H1 (cell line): ENCODE measurements at places on chromosomes 3 and 15. TPM values are rescaled to one million over a fixed set of nuclear protein-coding genes. Genes with fewer than 3 reads are reported as not detected.

DNA sequence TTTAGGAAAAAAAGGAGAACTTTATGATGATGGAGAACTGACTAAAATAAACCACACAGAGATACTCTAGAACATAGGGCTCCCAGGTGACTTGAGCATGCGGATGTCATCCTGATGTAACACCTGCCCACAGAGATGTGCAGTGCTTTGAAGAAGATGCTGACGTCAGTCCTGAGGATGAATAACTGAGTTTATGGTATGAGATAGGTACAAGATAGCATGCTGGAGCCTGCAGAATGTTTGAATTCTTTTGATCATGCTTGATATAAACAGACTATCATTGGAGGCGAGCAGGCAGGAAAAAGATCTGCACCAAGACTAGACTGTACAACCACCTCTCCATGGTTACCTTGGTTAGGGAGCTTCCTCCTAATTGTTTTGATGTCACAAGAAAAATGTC is 12.4 kb downstream of the CCR4 start:
- DNase-seq: no peak

- no peak for DNase-seq
These were observed 148.4 kb upstream of the ATP11B start for GRCh38 chr3:182644790-182645433.

- DNase-seq: no peak
These were observed 4.4 kb upstream of the VHL start for GRCh38 chr3:10137178-10137577.

GRCh38 chr15:66007663-66008262 is 138.5 kb downstream of the RAB11A start:
- DNase-seq: no peak

DNA sequence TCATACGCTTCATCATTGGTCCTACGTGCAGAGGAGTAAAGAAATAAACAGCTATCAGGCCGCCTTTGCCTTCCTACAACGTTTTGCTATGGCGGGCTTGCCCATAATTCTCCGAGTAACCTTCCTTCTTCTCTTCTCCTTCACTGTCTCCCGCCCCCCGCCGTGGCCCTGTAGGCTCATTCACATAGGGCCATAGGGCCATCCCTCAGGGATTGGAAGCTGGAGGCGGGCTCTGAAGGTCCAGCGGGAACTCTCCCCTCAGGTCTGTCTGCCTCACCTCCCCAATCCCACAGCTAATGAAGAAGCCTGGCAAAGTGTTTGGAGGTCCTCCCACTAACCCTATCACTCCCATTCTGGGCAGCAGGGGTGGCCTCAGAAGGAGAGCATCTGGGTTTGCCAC is 43.6 kb downstream of the SEMA5B start:
- peak; percentile 70 for DNase-seq

DNA sequence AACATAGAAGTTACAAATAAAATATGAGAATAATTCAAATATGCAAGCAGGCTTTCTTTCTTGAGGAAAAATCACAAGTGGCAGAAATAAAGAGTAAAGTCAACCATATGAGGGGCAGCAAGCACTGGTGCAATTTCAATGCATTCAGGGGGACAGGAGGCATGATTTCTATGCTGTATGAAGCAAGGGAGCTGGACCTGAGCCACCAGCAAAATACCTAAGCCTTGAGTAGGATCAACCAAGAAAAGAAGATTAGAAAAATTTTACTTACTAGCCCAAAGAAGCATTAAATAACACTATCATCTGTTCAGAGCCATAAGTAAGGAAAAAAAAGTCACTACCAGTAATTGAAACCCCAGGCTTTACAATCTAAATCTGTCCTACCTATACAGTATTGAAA is 6.3 kb downstream of the ADGRG7 start:
- DNase-seq: no peak

DNA sequence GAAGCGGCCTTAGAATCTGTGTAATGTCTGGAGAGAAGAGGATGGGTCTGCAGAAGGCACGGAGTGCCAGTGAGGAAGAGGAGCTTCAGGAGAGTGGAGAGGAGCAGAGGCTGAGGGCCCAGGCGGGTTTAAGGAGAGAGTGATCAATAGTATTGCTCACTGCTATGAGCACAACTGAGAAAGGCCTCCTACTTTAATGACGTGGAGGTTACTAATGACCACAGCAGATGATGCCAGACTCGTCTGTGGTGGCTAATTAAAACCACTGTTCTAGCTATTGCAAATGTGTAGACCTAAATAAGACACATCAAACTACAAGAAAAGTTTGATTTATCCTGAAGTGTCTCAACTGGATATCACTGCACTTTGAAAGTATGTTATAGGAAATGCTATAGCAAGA is 33.2 kb downstream of the MTMR10 start:
- no peak for DNase-seq

DNA sequence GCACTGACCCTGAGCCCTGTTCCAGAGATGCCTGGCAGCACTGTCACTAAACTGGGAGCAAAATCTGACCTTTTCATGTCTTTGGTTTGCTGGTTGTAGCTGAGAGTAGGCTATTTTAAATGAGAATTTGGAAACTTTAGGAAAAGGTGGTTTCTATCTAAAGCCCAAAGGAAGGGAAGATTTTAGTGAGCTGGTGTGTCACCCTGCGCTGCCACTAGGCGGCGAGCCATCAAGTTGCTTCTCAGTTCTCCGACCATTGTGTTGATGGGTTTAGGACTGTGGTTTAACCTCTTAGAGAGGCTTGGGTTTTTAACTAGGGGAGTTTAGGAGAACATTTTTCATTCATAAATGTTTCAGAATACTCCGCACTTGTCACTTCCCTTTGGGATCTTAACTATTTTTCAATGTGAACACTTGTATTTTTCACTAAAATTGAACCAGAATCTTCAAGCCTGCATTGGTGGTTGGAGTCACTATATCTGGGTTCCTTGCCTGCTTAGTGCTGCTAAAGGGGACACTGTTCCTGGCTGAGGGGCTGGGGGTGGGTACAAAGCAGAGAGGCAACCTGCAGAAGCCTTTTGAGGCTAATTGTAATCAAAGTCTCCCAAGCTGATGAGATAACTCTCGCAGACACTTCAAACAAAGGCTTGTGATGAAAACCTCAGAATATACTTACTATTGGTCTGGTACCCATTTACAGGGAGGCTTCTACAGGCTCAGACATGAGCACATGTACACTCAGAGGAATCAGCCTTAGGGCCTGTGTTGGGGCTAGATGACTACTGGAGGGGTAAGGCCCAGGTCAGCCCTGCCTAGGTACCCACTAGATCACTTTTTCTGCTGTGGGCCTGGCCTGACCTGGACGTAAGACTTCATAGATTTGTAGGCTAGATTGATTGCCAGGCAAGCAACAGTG is 16.8 kb downstream of the EXOSC7 start:
- no peak for DNase-seq

DNA sequence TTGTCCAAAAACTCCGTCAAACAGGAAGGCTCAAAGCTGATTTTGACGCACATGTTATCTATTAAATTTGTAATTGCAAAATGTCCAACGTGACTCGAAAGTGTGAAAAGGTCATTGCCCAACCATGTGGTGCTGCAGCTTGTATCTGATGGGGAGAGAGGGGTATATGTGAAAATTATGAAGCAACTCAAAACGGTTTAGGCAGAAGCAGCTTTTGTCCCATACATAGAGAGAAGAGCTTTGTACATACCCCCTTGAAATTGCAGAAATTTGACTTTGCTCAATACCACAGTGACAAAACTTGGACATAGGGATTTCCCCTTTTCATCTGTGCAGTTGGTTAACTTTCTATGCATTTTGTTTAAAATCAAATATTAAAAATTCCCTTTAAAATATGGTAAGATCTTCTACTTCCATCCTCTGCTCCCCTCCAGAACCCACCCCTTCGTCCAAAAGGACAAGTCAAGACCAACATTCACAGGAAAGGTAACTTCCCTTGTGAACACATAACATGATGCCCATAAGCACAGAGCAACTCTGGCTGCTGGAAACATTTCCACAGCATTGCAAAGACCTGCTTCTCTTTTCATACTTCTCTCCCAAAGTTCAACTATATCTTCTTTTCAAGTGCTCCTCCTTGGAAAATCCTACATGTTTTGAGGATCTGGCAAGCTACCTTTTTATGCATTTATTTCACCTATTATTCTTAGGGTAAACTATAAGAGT is 253.7 kb upstream of the THBS1 start:
- no peak for DNase-seq

DNA sequence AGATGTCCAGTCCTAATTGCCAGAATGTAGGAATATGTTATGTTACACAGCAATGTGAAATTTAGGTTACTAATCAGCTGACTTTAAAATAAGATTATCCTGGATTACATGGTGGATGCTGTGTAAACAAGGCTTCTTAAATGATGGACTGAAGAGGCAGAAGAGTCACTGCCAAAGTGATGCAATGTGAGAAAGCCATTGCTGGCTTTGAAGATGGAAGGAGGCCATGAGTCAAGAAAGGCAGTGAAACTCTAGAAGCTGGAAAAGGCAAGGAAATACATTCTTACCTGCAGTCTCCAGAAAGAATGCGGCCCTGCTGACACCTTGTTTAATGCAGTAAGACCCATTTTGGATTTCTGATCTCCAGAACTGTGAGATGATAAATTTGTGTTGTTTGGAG is 179.1 kb upstream of the ZPLD1 start:
- DNase-seq: no peak

DNA sequence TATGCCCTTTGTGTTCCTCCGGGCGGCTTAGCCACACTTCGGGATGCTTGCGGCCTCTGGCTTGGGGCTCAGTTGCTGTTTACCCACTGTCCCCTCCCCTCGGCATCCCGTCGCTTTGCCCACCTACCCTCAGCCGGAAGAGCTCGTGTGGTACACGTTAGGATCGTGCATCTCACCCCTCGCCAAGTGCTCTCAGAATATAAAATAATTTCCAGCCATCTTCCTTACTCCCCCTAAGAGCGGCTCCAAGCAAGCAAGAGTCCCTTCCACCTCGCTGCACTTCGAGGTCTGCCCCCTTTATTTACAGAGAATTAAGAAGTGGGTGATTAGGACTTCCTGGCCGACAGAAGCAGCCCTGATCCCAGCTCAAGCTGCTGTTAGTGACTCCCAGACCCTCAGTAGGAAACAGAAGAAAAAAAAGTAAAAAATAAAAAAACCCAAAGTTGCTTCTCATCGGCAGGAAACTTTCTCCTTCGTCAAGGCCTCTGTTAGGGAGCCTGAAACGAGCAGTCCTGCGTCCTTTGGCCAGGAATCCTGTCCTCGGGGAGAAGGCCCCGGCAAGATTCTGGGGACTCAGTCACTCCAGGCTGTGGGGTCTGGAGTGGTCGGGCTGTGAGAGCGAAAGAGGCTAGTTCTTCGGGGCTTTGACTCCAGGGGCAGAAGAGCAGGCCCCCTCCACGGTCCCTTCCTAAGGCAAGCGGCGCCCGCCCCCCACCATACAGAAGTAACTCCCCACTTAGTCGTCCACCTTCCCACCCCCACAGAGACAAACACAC is 3.0 kb downstream of the MEIS2 start:
- no peak for DNase-seq

DNA sequence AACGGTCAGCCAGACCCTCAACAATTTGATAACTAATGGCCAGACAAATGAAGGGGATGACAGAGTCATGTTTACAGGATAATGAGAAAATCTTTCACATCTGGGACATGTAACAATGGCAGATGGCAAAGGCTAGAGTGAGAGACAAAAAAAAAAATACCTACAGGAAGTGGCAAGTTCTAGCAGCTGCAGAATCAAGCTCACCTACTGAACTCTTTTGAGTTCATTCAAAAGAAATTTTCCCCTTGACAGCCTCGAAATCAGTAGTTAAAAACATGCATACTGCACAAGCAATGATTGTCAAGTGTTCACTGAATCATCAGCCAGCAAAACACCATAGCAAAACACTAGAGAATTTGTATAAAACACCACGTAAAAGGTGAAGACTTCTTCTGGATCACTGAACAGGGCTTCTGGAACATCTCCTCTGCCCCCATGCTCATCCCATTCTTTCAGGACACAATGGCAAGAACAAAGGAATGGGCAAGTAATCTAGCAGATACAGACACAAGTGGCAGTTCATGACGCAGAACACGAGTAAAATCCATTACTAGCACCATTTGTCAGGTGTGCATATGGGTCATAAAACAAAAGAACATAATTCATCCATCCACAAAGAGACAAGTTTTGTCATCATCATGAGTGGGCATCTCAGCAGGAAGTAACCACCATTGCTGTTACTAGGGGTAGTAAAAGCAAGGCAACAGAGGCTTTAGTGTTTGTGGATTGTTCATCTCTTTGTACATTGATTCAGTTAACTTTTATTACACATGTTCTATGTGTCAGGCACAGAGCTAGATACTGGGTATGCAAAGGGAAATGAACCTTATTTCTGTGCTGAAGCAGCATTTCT is 13.8 kb upstream of the KCNMB2 start:
- DNase-seq: no peak

DNA sequence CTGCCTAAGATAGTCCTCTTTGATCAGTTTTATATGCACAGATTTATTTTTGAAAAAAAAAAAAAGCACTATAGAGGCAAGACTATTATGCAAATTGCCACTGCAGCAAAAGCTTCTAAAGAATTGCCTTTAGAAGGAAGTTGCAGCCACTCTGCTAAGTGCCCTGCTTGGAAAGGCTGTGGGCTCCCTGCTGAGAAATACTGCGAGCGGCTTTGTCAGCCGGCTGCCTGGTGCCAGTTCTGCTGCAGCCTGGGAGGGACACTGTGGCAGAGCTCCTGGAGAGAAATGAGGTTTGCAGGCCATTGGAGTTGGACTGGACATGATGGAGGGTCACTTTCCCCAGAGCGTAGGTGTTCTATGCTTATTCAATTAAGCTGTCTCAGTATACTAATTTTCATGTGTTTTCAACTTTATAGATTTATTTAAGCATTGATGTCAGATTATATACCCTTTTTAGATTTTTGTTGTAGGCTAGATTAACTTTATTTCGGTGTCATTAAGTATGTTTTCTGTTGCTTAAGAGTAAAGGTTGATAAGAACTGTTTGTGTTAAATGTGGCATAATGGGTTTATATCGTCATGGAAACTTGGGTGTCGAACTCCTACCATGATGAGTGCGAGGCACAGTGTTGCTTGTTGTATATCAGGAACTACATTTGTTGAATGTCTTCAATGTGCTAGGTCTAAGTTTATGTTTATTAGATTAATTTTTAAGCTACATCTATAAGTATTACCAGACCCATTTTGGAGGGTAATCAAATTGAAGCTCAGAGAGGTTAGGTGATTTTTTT is 6.6 kb downstream of the MAP2K5 start:
- DNase-seq: peak; percentile 59

- DNase-seq: no peak
These were observed 27.6 kb downstream of the SEC61A1 start for GRCh38 chr3:128079823-128080222.

- DNase-seq: no peak
These were observed 38.4 kb upstream of the PPP2R3A start for GRCh38 chr3:135927155-135927554.

DNA sequence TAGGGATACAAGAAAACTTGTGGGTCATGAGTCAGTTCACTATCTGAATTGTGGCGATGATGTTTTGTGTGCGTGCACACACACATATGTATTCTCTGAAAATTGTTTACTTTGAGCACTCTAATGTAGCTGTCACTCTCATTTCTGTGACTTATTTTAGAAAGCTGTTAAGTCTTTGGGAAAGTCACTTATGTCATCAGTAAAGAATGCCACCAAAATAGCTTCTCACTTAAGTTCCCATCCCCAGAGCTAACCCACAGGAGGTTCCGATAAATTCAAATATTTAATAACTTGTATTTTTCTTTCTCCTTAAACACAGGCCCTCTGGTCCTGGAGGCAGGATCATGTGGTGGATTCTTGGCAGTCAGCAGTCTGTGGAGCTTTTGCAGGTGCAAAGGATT is 138.3 kb downstream of the LRIG1 start:
- no peak for DNase-seq

The ADPRH gene
- 4.1 and 4.2 TPM in 2 replicates for total RNA-seq

The MESP2 gene
- total RNA-seq: 0.35 and 0.38 TPM in 2 replicates

The GPR27 gene
- total RNA-seq: 12.5 and 13.8 TPM in 2 replicates

The DNAJA4 gene
- 2.5 and 3.6 TPM in 2 replicates for total RNA-seq

The GHRL gene
- total RNA-seq: 0.35 TPM in 1 of 2 replicates, not detected in the other

The GMNC gene
- total RNA-seq: 0.24 and 0.50 TPM in 2 replicates

The EPHA6 gene
- 2.8 and 3.2 TPM in 2 replicates for total RNA-seq

The FETUB gene
- total RNA-seq: not detected in 2 replicates
